ENCODE measurements at places on chromosomes 16 and 17.
A peak's percentile ranks its signal among the peaks of the same experiment; 100 is the strongest.

DNA sequence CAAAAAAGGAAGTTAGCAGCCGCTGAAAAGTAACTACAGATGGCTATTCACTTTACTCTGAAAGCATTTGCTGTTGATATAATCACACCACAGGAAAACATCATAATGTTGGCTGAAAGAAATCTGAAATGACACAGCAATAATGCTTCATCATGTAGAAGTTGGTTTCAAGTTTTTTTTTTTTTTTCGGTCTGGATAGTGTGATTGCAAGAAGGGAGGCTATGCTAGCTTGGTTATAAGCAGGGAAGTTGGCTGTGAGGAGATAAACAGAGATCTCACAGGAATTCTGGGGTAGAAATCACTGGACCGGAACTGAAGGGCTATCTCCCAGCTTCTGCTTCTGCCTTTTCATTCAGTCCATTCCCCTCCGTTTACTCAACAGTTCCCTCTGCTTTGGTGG lies 57.9 kb downstream of the MYO1D start:
- DNase-seq = no peak

DNA sequence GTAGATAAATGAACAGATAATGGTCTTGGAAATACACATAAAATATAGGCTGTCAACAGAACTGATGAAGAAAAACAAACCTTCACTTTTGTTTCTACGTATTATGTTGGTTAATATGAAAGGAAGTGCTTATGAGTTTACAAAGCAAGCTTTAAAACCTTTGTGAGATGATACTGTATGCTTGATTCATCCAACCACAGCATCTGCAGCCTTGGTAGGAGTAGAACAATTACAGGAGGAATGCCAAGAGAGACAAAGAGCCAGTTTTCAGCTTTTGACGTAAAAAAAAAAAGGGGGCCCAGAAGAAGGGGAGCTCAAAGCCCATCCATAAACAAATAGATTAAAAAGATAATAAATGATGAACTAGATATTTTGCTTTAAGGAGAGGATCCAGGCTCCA lies 13.3 kb downstream of the FAM20A start:
- DNase-seq = no peak

DNA sequence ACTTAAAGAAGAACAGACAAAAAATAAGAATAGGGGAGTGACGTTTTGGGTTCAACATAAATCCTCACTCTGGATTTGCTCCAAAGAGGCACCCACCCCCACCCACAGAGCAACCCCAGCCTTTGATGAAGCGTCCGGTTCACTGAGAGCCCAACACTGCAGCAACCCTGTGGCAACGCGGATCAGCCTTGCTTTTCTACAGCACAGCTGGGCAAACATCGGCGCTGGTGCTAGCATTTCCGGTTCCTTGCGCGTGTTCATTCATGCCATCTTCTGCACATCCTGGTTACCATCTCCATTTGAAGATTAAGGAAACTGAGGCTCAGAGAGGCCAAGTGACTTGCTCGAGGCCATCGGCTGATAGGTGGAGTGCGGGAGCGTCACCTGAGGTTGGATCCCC lies 8.7 kb upstream of the GINS2 start:
- DNase-seq = no peak

- peak; percentile 55 for DNase-seq
Observed at GRCh38 chr16:70746040-70746707, 54.8 kb downstream of the VAC14 start.

- peak; percentile 74 for DNase-seq
Observed at GRCh38 chr17:48997103-48997826, at the start of gene IGF2BP1. Gene IGF2BP1 (plus strand): TSS chr17:48997385. CDS start chr17:48997746, 361 bp downstream.

GRCh38 chr16:57270221-57271062 lies 14.0 kb downstream of the PLLP start:
- DNase-seq = no peak

DNA sequence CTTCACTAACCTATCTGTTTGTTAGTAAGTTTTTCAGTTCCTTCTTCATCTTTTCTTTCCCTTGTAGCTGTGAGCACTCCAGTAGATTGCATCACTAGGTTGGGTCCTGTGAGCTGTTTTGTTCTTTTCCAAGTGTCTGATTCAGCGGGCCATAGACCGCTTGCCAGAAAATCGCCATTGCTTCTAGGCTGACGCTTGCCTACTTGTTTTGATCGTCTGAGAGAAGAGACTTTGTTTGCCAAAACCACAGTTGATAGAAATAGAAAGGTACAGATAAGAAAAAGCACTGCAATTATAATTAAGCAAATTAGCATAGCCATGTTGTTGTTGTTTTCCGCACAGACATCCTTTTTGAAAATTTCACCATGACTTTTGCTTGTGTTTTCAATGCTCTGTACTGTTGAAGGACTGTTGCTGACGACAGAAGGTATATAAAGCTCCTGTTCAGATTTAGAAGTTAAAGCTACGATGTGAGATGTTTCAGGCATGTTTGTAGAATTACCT lies 3.1 kb downstream of the EVI2A start:
- peak; percentile 93 for DNase-seq

- DNase-seq = peak; percentile 74
Observed at GRCh38 chr17:14741491-14741890, 440.6 kb downstream of the HS3ST3B1 start.

- no peak for DNase-seq
Observed at GRCh38 chr17:35536664-35537171, 760 bp downstream of the SLFN12L start.

- no peak for DNase-seq
Observed at GRCh38 chr16:2806286-2806685, 8.0 kb downstream of the PRSS41 start.

- DNase-seq = no peak
Observed at GRCh38 chr16:17949141-17949981, 387.2 kb downstream of the NPIPA8 start.

- no peak for DNase-seq
Observed at GRCh38 chr16:17265154-17265553, 205.6 kb downstream of the XYLT1 start.

GRCh38 chr17:60107526-60108257 lies 29.0 kb upstream of the HEATR6 start:
- peak; percentile 56 for DNase-seq

- DNase-seq = no peak
Observed at GRCh38 chr16:46712911-46713310, 23.5 kb downstream of the ORC6 start.

- no peak for DNase-seq
Observed at GRCh38 chr17:83005639-83006038, 73.8 kb upstream of the METRNL start.

- peak; percentile 27 for DNase-seq
Observed at GRCh38 chr16:71311553-71312158, 22.5 kb upstream of the CMTR2 start.

- DNase-seq = no peak
Observed at GRCh38 chr17:9044772-9045463, 23.6 kb downstream of the NTN1 start.

- peak; percentile 61 for DNase-seq
Observed at GRCh38 chr16:53982631-53983042, 278.7 kb downstream of the FTO start.

DNA sequence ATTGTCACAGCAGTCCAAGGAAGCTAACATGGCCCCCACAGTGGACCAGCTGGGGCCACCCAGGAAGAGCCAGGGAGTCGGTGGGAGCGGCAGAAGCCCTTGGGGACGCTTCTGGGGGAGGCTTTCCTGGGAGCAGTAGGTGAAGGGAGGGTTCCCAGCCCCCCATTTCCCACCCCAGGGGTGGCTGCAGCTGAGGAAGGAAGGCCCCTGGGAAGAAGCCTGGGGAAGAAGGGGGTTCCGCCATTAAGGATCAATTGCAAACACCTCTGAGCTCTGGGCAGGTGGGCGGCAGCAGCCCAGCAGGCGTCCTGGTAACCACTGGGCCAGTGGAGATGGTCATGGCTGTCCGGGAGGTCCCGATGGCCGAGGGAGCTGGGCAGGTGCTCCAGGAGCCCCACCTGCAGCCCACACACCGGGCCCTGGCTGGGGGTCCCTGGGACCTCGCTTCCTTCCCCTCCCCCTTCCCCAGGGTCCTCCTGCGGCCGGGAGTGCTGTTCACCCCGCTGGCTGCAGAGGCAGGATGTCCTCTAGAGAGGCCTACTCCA lies 592 bp upstream of the PERCC1 start:
- DNase-seq = no peak

GRCh38 chr16:3143598-3144320 lies 8.9 kb downstream of the ZNF213 start:
- DNase-seq = no peak

- no peak for DNase-seq
Observed at GRCh38 chr17:82636626-82637598, 11.3 kb downstream of the WDR45B start.

GRCh38 chr17:38584350-38584925 lies 21.3 kb downstream of the SRCIN1 start:
- DNase-seq = peak; percentile 60

DNA sequence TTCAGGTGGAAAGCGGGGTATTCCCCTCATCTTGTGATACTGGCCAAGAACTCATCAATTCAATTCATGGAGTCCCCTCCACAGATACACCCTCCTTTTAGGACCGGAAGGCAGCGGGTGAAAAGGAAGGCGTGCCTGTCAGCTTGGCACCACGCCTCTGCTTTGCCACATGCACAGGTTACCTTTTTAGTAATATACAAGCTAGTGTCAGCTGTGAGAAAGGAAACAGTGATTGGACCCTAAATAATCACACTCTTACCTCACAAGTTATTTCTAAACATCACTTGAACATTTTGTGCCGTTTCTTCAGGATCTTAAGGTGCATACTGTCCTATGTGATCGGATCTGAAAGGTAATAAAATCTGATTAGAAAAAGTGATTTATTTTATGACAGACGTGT lies 15.7 kb downstream of the ZDHHC7 start:
- DNase-seq = no peak

GRCh38 chr16:49750341-49751000 lies 105.4 kb downstream of the ZNF423 start:
- DNase-seq = no peak

GRCh38 chr16:47013172-47013571 lies 39.7 kb upstream of the DNAJA2 start:
- no peak for DNase-seq

DNA sequence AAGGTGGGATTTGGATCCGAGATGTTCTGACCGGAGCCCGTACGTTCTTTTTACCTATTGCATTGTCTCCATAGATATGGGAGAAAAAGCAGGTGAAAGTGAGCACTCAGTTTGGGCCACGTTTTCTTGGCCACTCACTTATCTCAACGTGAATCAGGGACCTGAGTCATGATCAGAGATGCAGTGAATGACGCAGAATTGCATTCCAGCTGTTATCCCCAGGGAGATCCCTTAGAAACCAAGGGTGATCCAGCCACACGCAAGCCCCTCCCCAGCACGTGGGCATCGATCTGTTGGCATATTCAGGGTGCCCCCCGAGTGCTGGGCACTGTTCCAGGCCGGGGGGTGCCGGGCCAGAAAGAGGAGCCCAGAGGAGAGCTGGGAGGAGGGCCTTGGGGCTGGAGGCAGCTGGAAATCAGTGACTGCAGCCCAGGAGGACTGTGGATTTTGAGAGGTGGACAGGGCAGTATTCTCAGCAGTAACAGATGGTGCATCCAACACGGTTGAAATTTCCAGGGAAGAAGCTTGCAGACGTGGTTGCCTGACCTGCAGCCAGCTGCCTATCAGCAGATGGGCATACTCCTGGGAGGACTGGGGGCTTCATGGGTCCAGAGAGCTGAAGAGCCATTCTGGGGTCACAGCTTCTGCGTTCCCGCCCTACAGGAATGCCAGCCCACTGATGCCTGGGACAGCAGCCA lies 87.2 kb upstream of the CACNG5 start:
- DNase-seq = peak; percentile 77

DNA sequence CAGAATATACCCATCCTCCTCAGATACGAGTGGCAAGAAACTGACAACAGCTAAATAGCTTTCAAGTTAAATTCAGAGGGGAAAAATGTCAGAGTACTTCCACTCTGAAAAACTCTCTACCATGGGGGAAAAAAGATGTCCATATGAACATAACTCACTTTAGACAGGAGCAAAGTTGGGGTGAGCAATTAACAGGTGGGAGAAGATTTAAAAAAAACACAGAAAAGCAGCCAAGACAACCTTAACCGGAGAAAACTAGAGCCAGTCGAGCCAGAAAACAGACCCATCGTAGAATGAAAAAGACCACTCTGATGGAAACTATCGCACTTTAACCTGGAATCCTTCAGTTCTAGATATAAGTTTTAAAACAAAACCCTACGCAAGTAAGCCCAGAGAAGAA lies 833 bp downstream of the TERF2 start:
- no peak for DNase-seq

DNA sequence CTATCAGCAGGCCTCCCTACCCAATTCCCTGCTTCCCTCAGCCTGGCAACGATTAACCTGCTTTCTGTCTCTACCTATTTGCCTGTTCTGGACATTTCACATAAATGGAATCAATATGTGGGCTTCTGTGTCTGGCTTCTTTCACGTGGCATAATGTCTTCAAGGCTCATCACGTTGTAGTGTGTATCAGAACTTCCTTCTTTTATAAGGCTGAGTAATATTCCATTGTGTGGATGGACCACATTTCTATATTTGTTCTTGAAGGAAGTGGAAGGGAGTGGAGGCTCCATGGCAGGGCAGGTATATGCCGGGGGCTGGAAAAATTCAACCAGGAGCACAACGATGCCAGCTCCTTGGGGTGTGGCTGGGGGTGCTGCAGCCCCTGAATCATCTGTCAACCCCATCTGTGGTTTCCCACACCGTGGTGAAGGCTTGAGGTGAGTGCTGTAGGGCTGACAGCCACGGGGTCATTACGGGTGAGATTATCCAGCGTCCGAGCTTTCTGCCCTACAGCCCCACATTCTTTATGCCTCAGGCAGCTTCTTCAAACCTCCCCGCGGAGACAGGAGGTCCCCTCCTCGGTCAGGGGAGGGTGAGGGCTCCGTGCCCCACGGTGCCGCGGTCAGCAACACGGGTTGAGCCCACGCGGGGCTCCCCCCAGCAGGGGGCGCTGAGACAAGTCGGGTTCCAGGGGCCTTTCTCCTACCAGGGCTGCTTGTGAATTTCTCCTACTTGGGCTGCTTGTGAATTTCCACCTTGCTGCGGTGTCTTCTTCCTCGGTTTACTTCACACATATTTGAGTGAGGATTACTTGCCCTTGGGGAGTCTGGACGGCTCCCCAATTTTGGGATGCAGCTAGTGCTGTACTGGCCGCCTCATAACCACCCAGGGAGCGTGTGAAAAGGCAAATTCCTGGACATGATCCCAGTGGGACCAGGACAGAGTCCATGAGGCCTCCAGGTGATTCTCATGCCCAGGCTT lies 18.3 kb upstream of the WFIKKN2 start:
- peak; percentile 43 for DNase-seq
